Ecto neural progenitor cell (in vitro differentiated cells): ENCODE measurements at places on chromosomes 5 and 9.

GRCh38 chr5:148384380-148384737 is 601 bp downstream of the FBXO38 start:
- DNase-seq: no peak

- DNase-seq: peak; percentile 88
Observed at GRCh38 chr5:154189819-154190594, 526 bp upstream of the GALNT10 start.

DNA sequence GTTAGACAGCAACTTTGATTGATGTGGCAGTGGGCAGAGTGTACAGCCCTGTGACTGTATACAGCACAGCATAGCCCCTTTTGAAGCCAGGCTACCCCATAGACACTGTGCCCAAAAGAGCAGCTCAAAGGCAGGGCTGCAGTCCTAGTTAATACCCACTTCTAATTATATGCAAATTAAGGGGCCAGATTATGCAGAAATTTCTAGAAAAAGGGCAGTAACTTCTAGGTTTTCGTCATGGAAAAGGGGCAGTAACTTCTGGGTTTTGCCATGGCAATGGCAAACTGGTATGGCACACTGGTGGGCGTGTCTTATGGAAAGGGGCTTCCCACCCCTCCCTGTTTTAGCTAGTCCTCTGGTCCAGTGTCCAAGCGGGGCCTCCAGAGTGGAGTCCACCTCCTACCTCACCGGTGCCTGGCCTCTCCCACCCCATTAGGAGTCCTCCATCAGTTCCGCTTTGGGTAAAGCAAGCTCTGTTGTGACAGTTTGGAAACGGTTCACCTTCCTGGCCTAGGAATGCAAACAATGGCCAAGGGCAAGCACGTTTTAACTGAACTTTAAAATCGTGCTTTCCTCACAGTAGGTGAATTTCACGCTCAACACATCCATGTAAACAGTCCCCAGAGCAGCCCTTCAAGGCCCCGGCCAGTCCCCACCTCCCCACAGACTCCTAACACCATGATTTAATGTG is 5.6 kb downstream of the ADAMTS13 start:
- DNase-seq: no peak

DNA sequence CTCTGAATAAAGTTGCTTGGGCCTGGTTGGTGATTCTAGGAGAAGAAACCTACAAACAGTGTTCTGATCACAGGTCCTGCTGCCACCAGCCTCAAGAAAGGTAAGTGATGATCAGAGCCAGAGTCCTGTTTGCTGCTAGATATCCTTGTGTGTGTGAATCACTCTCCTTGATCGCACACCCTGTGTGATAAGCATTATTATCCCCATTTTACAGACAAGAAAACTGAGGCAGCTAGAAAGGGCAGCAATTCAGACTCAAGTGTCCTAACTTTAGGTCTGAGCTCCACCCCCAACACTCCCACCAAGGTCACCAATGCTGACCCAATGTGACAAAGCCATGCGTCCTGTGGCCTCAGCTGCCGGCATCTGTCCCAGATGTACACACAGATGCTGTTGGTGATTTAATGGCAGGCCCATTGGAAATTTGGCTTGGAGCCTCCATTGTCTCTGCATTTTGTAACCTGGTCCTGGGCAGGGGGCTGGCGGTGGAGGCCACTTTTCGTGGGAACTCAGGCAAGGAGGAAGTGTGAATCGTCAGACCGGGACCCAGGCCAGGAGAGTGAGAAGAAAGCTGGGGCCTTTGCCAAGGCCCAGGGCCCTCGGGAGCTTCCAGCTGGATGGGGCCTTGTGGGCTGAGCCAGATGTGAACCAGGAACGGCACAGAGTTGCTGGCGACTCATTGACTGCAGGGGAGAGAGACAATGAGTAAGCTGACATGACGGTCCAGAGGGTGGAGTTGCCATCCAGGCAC is 29.8 kb upstream of the GGTA1 start:
- DNase-seq: no peak

DNA sequence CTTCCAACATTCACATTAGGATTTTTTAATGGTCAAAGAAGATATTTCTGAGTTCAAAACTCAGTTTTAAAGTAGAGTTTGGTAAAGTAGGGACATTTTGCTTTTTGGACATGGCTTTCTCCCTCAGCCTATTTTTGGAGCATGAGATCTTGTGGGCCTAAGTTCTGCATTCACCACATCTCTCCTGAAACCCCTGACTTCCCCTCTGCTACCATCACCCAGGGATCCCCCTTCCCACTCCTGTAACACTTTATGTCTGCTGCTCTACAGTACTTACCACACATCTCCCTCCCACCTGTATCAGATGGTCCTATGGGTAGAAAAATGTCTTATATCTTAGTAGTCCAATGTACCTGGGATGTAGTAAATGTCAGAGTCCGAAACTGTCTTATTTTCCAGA is 48.2 kb upstream of the JAK2 start:
- DNase-seq: no peak

GRCh38 chr5:103218164-103218563 is 40.4 kb upstream of the MACIR start:
- DNase-seq: no peak
